Placental pericyte (primary cell): ENCODE measurements at places on chromosomes 16 and 17. TPM values are rescaled to one million over a fixed set of nuclear protein-coding genes. Genes with fewer than 3 reads are reported as not detected.

The ZG16 gene
- not detected in 2 replicates for total RNA-seq

The PLD6 gene
- 3.4 and 4.8 TPM in 2 replicates for total RNA-seq

The MAF gene
- 1.7 and 13.6 TPM in 2 replicates for total RNA-seq

The C17orf58 gene
- total RNA-seq, result 5.3 and 8.4 TPM in 2 replicates

The PIRT gene
- not detected in 2 replicates for total RNA-seq

The OR2C1 gene
- total RNA-seq, result 0.22 TPM in 1 of 2 replicates, not detected in the other

The TMEM132E gene
- total RNA-seq, result under 0.01 TPM in 1 of 2 replicates, not detected in the other

The CHST5 gene
- under 0.01 TPM in 2 replicates for total RNA-seq

The CCL3 gene
- total RNA-seq, result not detected in 2 replicates

The KRTAP2-3 gene
- total RNA-seq, result 0.72 TPM in 1 of 2 replicates, not detected in the other

The DHX58 gene
- 9.6 and 21.2 TPM in 2 replicates for total RNA-seq

The IGF2BP1 gene
- 30.6 and 49.0 TPM in 2 replicates for total RNA-seq
